ENCODE measurements at places on chromosomes 2 and 18.

GRCh38 chr2:70630761-70631160 is 77.1 kb upstream of the TGFA start:
- no peak for DNase-seq

DNA sequence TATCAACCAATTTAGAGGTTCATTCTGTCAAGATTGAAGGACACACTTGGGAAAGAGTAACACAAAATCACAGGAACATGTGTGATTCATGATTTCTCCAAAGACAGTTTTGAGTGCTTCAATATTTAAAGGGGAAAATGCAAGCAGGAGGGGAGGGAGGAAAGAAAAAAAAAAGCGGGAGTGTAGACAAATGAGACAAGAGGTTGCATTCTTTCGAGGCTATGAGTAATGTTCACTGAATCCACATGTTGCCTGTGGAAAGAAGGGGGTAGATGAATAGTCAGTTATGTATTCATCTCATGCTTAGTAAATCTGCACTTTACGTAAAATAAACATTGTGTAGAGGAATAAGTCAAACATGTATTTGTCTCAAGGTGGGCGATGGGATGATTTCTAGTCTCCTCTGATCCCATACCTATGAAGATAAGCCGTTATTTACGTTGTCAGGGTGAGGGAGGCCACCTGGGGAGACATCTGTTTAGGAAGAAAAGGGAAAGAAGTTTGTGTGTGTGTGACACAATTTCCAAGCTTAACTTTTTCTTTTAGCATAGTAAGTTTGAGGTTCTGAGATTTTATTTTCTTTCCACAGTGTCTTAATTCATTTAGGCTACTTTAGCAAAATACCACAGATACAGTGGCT is 211.0 kb upstream of the ZC3H15 start:
- DNase-seq = no peak

- no peak for DNase-seq
These were observed 205.1 kb downstream of the TNS1 start for GRCh38 chr2:217797661-217798069.

DNA sequence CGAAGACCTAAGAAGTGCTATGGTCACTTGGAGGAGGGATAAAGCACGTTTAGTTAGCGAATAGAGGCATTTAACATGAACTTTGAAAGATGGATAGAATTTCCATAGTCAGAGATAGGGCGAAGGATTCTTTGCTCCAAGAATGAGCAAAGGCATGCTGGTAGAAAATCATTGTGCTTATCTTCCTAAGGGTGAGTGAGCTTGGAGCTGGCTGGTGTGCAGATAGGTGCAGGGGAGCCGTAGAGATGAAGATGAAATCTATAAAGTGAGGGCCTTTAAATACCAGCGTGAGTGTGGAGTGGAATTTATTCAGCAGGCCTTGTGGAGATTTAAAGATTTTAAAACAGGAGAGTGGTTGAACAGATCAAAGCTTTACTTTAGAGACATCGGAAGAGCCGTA is 1.6 kb downstream of the HRH4 start:
- no peak for DNase-seq

DNA sequence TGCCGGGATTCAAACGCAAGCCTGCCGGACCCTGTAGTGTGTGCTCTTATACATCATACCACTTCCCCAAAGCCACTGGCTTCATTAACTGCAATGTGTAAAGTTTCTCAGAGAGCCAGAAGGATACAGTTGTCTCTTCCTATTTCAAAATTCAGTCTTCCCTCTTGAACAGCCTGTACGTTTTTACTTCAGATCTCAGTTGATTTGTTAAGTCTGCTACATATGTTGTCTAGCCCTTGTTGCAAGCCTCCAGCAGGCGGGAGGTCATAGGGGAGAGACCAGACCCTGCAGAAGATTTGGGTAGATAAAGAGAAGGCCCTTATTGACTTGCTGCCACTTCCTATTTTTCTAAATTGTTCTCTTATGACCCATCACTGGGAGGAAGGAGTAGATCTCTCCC is 56.2 kb downstream of the ARHGEF33 start:
- no peak for DNase-seq

DNA sequence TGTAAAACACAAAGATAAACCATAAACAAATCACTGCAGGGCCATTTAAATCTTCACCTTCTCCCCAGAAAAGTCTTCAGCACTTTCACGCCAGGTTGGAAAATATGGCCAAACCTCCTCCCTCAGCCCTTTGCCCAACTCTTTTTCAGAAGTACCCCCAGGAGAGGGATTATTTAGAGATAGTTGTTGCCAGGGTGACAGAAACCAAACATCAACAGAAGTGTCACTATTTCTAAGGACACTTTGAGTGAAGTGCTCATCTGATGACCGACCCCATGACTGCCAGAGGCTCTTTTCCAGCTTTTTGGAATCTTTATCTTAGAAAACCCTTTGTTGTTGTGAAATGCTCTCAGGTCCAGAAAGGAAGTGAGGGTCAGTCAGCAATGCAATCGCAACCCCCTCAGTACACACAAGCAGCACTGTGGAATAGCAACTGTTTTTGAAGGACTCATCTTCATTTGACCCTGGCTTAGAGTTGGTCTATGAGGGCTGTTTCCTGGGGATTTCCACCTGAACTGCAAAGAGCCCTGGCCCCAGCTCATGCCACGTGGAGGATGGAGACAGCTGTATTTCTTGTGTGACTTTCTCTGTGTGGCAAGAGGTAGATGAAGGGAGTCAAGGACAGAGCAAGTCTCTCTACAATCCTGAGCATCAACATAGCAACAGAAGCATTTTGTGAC is 114.0 kb upstream of the STON1 start:
- peak; percentile 55 for DNase-seq

DNA sequence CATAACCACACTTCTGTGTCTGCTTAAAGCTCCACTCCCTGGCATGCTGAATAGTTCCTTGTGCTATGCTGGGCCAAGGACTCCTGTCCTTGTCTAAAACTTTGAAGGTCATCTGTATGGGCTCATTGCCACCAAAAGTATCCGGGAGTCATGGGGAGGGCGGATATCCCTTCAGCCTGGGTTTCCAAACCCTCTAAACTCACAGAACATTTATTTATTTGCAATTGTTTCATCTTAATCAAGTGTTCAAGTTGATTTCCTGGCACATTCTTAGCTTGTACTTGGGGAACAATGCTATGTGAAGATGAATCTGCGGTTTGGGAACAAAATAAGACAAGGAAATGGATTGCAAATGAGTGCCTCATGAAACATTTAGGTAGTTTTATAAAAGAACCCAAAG is 1.8 kb downstream of the NOSTRIN start:
- DNase-seq = no peak

DNA sequence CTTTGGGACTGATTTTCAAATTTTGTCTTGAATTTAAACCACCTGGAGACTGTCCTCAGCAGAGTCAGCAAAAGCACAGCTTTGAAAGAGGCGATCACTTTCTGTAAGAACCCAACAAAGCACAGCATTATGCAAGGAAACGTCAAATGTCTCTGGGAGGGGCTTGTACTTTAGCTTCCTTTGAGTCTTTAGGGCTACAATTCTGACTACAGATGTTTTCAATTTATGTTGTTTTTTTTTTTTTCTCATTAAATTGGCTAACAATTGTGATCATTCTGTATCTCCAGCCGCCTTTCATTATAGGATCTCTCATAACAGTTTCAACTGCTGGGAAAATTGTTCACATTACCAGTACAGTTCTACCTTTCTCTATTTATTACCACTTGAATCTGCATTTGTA is 48.3 kb downstream of the COL3A1 start:
- DNase-seq = no peak

- no peak for DNase-seq
These were observed 1.1 kb downstream of the INHA start for GRCh38 chr2:219573166-219573565.

Measured in globus pallidus (tissue), 1 donor.